ENCODE measurements at places on chromosomes 4 and X.

DNA sequence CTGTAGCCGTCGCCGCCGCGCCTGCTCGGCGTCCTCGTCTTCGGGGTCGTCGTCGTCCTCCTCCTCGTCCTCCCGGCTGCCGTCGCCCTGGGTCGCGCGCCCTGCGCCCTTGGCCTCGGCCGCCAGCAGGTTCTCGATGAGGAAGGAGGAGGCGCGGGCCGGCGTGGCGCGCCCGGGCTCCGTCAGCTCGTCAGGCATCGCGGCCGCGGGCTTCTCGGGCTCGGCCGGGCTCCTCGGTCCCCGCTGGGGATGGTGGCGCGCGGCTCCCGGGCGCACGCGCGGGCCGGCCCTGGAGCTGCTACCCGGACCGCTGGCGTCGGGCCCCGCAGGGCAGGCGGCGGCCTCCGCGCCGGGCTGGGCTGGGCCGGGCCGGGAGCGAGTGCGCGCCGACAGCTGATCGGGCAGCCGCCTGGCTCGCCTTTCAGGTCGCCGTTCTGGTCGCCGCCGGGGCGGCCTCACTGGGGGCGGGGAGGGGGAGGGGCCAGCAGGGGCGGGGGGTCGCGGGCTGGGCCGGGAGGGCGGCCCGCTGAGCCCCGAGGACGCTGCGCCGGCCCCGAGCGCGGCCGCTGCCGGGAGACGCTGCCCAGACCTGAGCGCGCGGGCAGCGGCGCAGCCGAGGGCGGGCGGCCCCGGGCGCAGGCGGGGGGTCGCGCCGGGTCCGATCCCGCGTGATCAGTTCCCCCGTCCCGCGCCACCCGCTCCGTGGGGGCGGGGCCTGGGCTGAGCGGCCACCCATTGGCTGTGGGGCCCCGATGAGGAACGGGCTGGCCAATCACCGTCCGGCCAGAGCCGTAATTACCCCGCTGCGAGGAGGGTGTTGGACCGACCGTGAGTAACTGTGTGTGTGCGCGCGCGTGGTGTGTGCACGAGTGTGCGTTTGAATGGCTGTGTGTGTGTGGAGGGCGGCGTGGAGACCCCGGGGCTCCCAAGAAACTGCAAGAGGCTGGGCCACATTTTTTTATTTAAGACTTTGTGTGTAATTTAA is at the start of gene HMX1:
Gene HMX1 (minus strand): TSS at position 423 of the 985 bp plus-strand sequence. CDS start 225 bp downstream, at position 198.
- DNase-seq = peak; percentile 51

DNA sequence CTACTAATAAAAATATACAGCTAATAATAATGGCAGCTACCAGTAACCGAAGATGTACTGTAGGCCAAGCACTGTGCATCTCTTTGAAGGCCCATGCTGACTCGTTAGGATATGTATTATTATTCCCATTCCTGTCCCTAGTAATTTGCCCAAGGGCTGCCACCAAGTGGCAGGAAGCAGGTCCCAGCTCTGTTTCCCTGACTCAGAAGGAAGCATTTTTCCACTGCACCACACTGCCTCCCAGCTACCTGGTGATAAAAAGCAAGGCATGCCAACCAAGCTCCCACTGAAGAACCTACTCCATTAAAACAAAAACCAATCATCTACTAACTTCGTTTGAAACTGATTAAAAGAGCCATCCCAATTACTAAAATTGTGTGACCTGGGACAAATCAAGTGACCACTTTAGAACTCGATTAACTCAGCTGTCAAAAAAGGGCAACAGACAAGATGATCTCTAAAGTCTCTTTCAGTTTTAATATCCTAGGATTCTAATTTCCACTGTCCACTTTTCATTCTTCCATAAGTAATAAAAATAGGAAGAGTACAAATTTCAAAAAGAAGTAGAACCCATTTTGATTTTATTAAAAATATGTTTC is 24.3 kb upstream of the PGM2 start:
- peak; percentile 66 for DNase-seq

DNA sequence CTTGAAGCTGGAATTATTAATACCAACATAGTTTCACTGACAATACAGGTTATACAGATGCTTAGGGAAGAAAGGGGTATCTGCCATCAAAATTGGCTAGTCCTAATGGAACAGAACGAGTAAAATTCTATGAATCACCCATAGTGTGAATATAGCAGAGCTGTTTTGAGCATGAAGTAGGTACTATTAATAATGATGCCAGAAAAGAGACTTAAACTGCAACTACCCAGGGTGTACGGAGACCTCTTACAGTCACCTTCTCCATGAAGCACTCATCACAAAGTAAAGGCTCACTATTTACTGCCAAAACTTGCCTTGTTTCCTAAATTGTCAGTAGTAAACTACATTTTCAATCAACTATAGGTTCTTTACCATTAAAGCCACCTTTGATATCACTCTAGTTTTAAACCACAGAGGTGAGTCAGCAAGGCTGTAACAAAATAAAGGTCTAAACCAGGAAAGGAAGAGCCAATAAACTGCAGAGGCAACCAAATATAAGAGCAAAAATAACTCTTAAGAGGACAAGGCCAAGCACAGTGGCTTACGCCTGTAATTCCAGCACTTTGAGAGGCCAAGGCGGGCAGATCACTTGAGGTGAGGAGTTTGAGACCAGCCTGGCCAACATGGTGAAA is 114.4 kb downstream of the FRYL start:
- no peak for DNase-seq

GRCh38 chr4:76624241-76624681 is 189.2 kb downstream of the SHROOM3 start:
- DNase-seq = peak; percentile 82

- DNase-seq = no peak
Observed at GRCh38 chr4:55721651-55722050, 85.6 kb upstream of the NMU start.

DNA sequence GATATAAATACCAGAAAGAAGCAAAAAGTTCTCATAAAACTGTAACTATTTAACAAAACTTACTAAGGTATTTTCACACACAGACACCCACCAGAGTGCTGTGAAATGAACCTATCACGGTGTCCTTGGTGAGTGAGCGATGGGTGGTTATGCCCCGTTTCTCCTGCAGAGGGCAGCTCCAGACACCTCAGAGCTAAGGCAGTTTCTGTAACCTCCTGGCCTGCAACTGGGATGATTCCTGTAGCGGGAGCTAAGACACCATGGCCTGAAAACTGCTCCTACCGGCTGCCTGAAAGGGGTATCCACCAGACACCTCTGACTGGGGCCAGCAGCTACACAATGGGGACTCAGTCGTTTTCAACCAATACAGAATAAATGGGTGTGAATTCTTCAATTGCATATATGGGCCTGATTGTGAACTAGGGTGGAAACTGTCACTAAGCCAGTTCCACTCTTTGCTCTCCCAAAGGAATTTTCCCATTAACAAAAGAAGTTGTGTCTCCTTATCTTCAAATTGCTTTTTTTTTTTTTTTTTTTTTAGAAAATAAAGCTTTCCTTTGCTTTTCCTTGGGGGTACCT is 2375.8 kb upstream of the TENM3 start:
- peak; percentile 27 for DNase-seq

DNA sequence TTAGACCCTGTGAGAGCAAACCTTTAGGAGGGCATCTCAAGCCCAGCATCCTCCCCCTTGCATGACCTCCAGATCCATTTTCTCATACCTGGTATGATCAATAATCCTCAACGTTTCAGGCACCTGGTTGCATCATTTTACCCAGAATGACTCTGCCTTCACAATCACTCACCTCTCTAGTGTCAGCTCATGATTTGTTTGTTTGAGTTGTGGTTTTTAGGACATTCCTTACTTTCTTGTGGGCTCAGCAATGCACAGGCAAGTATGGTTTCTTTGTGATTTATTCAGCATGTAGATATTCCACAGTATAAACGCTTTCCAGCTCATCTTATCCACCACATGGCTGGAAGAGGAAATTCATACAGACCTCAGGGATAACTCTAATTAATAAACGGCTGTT is 93.6 kb upstream of the CPEB2 start:
- no peak for DNase-seq

DNA sequence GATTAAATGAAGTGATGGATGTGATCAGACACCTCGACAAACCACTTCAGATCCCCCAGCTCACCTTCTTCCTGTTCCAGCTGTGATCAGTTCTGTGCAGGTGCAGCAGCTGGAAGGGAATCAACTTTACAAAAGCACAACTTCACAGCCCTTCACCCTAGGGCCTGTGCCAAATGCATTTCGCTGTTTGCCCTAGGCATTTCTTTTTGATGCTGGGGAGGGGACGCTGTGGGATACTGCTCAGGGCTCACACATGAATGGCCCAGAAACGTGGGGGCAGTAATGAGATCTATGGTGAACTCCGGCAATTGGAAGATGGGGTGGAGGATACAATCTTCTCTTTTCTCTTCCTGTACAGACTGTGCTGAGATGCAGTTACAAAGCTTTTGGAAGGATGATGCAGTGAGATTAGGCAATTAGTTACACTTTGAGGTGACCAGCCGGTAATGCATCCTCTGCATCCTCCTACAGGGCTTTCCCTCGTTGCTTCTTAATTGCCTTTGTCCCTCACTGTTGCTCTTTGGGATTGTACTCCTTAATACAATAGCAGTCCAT is 215.1 kb upstream of the PITX2 start:
- DNase-seq = no peak

- no peak for DNase-seq
Observed at GRCh38 chr4:155552180-155552579, 114.5 kb upstream of the GUCY1A1 start.

GRCh38 chr4:41169256-41169800 is 45.0 kb downstream of the APBB2 start:
- no peak for DNase-seq

- no peak for DNase-seq
Observed at GRCh38 chr4:69167300-69167699, 47.2 kb downstream of the UGT2B11 start.

GRCh38 chrX:46236411-46236810 is 308.8 kb downstream of the ZNF674 start:
- no peak for DNase-seq

Data from lung (tissue), 17 donors.